Activated CD4-positive, alpha-beta T cell treated with anti-CD3 and anti-CD28 coated beads for 1 hour (primary cell): ENCODE measurements at places on chromosomes 2 and 18.

DNA sequence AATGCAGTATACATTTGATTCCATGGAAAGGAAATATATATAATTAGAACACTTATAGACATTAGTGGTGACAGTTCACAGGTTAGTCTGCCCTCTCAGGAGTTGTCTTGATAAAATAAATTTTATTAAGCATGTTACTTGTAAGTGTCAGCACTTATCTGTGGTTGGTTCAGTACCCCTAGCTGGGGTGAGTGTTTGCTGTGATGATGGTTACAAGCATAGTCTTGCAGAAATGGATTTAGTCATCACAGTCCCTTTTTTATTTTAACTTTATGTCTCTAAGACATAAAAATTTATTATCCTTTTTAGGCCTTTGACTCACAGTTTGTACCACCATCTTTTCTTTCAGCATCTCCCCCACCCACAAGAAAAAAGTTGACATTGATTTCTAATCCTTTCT is 52.1 kb downstream of the NCK2 start:
- DNase-seq = no peak

DNA sequence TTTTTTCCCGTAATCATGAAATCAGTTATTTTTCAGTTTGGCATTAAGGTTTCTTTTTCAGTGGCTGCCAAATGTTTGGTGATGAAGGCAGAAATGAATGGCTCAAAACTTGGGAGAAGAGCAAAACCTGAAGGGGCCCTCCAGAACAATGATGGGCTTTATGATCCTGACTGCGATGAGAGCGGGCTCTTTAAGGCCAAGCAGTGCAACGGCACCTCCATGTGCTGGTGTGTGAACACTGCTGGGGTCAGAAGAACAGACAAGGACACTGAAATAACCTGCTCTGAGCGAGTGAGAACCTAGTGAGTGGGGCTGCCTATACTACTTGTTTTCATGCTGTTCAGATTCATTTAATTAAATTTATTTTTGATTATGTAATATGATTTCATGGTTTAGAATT is 29.2 kb upstream of the MSH2 start:
- no peak for DNase-seq

DNA sequence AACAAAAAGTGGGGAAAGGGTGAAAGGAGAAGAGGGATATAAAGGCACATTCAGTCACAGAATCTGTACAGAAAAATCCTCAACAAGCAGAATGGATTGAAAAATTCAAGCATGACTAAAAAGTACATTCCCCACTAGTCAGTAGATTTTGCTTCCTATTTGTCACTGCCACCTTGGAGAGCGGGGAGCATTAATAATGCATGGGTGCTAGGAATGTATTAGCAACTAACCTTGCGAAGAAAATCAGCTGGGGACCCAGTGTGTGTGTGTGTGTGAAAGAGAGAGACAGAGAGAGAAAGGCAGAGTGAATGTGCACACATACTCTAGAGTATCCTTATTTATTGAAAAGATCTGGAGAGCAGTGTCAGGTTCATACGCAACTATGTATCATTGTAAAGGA is 968.7 kb upstream of the ZEB2 start:
- DNase-seq = no peak

DNA sequence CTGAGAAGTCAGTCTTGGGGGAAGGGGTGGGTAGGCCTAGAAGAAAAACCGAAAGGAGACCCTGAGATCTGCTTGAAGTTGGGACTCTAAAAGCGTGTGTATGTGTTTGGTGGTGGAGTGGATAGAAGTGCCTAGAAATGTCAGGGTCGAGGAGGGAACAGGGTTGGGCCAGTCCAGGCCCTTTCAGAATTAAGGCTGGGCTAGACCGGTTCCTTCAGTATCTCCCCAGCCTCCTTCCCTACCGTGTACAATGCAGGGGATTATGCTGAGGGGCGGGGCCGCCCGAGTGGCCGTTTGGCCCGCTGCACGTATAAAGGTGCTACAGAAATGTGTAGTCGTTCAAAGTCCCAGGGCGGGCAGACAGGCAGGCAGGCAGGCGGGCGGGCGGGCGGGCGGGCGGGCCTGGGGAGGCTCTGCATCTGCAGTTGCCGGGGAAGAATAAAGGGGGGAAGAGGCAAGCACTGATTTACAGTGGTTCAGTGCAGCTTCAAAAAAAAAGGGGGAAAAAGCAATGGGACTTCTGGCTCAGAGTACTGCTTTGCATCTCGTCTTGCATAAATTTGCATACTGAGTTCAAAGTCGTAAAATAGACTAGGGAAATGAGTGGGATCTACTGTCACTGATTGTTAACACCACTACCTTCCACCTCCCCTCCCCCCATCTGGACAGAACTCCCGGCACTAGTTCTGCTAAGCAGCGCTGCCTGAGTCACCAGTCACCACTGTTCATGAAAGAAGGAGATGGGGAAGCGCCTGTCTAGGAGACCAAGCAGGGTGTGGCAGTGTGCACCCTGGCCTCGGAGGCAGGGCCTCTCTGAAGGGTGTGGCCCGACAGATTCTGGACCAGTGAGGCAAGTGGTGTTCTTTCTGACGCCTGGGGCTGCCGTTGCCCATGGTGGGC is 3.6 kb downstream of the IGFBP2 start:
- DNase-seq = no peak

DNA sequence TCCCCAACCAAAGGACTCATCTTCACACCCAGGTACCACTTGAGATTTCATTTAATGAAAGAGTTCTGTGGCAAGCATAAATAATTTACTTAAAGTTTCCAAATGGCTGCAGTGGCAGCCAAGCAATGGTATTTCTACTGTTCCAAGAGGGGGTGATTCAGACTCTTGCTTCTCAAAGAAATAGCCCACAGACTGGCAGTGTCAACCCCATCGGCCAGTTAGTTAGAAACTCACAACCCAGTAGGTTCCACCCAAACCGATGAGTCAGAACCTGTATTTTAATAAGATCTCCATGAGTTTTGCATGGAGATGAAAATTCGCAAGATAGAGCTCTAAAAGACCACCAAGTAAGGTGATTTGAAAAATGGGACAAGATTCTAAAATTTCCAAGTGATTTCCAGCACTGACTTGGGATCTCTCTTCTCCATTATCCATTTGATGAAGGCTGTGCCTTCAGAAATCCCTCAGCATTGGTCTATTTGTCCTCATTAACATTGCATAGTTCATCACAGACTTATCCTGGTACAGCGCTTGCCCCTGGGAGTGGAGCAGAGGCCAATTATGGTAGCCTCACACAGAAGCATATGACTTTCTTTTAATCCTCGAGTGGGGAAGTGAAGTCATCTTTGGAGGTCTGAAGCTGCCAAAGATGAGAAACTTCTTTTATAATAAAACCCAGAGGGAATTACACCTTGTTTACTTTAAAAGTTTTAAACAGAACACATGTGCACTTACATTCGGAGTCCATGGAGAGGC is 361.4 kb upstream of the ID2 start:
- DNase-seq = no peak

GRCh38 chr2:136384531-136385303 is 266.8 kb upstream of the CXCR4 start:
- DNase-seq = peak; percentile 29

- DNase-seq = peak; percentile 24
These were observed 6.8 kb upstream of the PXDN start for GRCh38 chr2:1750933-1751766.

DNA sequence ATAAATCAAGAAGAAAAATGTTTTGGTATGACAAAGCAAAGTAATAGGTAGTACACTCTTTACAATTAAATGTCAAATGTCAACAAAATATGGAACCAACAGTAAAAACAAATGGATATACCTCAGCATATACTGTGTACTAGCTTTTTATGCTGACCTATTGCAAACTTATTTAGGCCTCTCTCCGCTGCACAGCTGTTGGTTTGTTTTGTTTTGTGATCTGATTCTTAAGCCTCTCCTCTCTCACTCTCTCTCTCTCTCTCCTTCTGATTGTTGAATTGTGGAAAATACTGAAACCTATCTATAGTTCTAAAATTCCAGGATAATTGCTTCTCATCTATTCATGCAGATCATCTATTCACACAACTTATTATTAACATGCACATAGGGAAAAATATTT is 154.9 kb upstream of the ARHGAP28 start:
- no peak for DNase-seq

GRCh38 chr2:17518212-17519154 is at the start of gene RAD51AP2:
Gene RAD51AP2, minus strand, starts transcription at chr2:17518440. Its CDS starts 25 bp downstream, at chr2:17518415.
- DNase-seq = no peak

DNA sequence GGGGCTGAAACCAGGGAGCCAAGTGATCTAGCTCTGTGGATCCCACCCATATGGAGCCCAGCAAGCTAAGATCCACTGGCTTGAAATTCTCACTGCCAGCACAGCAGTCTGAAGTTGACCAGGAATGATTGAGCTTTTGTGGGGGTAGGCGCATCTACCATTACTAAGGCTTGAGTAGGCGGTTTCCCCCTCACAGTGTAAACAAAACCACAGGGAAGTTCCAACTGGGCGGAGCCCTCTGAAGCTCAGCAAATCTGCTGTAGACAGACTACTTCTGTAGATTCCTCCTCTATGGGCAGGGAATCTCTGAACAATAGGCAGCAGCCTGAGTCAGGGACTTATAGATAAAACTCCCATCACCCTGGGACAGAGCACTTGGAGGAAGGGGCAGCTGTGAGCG is 96.7 kb downstream of the CCDC148 start:
- no peak for DNase-seq

GRCh38 chr18:35060122-35060815 is 19.1 kb downstream of the MAPRE2 start:
- DNase-seq = no peak

DNA sequence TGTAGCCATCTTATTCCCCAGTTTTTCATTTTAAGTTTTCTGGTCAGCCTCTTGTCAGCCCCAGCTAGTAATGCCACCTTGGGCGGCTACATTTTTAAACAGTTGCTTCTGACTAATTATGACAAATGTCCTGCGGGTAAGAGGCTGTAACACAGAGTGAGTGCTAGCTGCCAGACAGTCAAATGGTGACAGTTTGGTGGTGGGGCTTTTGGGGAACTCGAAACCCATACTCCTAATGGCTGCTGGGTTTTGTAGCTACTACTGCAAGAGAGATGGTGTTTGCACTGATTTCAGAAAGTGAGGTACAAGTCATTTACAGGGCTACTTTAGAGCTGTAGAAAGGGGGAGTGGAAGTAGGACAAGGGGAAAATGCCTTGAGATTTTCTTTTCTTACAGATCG is 48.2 kb downstream of the ZCCHC2 start:
- no peak for DNase-seq

DNA sequence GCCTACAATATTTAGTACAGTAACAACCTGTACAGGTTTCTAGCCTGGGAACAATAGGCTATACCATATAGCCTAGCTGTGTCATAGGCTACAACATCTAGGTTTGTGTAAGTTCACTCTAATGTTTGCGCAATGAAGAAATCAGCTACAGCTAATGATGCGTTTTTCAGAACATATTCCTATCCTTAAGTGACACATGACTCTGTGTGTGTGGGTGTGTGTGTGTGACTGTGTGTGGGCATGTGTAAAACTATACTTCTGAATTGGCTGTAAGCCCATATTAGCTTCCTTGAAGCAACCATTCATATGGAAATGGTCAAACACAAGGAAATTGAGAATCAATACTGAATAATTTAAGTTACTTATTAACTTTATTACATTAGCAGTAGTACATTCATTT is 120.8 kb upstream of the SULT1C3 start:
- no peak for DNase-seq

- no peak for DNase-seq
These were observed 10.0 kb upstream of the KIDINS220 start for GRCh38 chr2:8847400-8847799.

- no peak for DNase-seq
These were observed 97.4 kb upstream of the FHL2 start for GRCh38 chr2:105496271-105496670.

GRCh38 chr2:43469713-43470112 is 126.1 kb downstream of the THADA start:
- no peak for DNase-seq

DNA sequence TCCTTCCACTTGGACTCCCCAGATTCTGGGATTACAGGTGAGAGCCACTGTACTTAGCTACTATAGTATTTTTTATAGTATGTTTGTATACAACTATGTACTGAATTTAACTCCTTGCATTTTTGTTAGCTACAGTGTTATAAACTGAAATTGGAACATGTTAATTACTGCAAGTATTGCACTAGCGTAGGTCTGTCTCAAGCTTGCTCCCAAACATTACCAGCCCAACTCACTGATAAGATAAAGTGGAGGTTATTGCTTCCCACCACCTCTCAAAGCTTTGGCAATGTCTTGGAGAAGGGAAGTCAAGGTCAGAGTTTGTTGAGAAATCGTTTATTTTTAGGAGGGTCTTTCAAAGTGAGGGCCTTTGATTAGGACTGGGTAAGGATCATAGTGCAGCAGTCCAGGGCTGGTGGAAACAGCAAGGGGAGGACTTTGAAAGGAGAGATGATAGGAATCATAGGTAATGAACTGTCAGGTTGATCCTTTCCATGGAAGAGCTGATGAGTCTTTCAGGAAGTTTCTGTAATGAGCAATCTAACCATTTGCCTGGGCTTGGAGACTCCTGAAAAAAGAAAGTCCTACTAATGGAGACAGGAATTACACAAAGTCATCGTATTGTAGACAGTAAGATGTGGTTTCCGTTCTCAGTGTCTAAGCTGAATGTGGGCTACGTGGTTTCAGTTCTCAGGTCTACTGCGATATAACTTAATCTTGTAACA is 257.1 kb downstream of the MYO3B start:
- no peak for DNase-seq

DNA sequence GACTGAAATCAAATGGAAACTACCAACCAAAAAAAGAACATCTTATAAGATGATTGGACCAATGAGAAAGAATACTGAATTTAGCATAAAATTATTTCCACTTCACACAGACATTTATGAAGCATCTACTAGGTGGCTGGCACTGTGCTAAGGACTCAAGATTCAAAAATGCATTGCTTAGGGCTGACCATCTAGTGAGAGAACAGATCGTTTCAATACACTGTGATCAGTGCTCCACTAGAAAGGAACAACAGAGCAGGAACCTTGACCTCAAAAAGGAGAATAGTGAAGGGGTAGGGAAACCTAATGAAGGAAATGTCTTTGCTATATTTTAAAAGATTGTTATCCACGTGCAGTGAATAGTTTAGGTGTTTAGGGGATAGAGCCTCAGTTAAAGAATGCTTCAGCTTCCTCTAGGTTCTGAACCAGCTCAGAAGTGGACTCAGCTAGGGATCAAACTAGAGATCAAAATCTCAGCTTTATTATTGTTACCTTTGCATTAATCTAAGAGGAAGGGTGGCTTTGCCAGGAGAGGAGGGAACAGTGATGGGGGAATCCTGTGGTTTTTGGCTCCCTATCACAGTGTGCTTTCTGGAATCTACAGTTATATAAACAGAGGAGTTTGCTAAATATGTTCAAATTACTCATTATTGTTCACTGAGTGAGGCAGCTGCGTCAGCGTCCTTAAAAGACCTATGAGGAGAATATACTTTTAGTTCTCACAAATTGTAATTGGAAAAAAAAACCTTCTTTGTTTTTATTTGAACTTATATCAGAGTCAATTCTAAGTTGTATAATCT is 16.2 kb upstream of the BBS5 start:
- no peak for DNase-seq

- no peak for DNase-seq
These were observed 23.4 kb upstream of the UGP2 start for GRCh38 chr2:63818271-63818670.

DNA sequence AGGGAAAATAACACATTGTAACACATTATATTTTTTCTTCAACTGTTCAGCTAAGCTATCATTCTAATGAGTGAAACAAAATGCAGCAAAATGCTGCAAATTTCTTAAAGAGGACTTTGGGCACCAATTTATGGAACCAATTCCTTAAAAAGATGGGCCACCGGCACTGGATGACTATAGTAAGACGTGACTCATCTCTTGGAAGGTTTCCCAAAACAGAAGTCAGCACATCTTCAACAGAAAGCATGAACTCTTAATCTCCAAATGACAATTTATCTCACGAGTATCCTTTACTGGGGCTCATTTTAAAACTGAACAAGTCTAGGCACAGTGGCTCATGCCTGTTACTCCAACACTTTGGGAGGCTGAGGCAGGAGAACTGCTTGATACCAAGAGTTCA is 213.4 kb downstream of the CDH20 start:
- no peak for DNase-seq
